ENCODE measurements at places on chromosomes 5 and 9. TPM values are rescaled to one million over a fixed set of nuclear protein-coding genes. Genes with fewer than 3 reads are reported as not detected.

DNA sequence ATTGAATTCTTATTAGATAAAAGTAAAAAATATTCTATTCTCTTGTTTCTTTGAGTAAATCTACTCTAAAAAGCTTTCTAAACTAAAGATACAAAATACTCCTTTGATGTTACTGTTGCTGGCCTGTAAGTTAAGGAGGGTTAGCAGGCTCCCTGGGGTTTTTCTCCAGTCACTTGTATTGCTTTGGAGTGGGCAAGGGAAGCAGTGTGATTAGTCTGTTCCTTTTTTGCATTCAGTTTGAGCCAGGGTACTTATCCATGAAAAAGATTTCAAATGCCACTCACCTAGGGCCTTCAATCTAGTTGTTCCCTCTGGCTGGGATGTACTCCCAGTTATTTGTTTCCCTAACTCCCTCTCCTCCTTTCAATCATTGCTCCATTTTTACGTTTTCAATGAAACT is 256.2 kb upstream of the SMC2 start:
- DNase-seq = no peak

GRCh38 chr5:119158144-119158543 is 87.3 kb downstream of the DMXL1 start:
- no peak for DNase-seq

DNA sequence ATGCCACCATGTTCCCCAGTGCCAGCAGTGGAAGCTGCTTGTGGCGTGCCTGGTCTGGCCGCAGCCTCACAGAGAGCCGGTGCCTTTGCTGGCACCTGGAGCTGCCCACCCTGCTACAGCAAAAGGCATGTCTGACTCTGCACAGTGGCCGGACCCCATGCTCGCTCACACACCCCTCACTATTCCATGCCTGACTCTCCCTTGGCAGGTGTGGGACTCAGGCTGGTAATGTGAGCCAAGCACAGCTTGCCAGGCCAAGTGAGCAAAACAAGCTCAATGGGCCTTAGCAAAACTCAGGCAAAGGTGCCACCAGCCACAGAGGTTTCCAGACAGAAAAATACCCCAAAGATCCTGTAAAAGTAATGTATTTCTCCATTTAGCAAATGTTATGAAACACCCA is 15.5 kb downstream of the GNA14 start:
- no peak for DNase-seq

The PCDHB4 gene
- total RNA-seq = 5.4 TPM

Measured in chondrocyte (in vitro differentiated cells).